ENCODE measurements at places on chromosomes 7 and 10.

DNA sequence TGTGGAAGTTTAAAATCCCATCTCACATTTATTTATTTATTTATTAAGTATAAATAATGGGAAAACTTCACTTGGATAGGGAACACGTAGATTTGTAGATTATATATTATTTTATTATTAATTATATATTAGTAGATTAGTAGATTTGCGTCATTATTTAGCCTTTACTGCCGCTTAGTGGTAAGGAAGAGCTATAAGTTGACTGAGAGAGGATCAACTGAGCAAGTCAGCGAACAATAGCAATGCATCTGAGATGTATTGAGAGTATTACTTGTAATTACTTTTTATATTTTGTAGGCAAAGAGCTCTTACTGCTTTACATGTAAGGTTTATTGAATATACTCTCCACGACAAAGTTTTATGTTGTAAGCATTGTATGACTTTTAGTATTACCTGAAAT, 244.5 kb upstream of the ANKRD30A start:
- DNase-seq = no peak

DNA sequence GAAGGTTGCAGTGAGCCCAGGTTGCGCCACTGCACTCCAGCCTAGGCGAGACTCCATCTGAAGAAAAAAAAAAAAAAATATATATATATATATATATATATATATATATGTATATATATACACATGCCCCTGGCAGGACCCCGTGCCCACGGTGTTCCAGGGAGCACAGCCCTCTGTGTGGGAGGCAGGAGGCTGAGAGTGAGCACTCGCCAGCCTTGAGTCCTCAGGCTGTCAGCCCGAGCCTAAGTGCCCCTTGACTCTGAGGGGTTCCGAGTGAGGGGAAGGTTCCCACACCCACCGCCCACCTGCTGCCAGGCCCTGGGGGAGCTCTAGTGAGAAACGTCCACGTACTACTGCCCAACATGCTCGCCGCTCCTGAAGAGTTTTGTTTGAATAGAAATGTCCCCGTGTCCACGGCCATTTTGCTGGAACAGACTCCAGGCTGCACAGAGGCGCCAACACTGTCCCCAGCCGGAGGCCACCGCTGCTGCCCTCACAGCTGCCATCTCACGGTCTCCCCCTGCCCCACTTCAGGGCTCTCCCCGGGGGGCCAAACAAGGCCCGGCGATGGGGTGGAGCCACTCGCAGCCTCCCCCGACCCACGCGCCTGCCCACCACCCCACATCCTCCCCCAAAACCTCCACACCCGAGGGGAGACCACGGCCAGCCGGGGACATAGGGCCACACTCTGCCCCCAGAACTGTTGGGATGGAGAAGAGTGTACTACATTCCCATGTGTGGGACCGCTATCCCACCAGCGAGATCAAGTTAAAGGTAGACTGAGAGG, 62.8 kb upstream of the EBF3 start:
- no peak for DNase-seq

GRCh38 chr10:132185601-132186487, 904 bp upstream of the DPYSL4 start:
- peak; percentile 49 for DNase-seq

DNA sequence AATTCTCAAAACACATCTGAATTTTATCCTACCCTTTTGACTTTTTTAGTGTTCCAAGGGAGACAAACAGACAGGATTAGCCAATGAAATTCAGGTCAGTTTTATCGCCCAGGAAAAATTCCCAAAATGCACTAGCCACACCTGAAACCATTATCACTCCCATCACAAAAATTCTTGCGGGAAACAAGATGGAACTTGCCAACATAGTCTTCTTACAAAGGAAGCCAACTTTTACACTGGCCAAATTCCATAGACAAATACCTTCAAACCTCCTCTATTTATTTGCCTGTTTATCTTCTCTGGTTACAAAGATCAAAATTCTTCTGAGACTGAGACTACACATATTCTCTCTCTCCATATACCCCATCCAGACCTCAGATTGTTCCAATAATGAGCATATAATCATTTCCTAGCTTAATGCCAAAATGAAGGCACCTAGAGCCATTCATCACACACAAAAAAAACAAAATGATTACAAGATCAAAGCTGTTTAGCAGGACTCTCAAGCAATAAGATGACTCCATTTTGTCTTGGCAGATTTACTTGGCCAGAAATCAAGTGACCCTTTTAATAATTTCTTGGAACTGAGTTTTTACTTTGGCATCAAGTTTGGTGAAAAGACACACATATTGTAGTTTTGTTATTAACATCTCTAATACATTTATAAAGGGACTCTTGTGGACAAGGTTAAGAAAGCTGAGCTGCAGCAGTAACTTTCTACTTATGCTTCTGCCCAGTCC, 30.2 kb downstream of the MET start:
- no peak for DNase-seq

- DNase-seq = no peak
Measured at GRCh38 chr7:90488220-90488619, 18.8 kb downstream of the PTTG1IP2 start.

DNA sequence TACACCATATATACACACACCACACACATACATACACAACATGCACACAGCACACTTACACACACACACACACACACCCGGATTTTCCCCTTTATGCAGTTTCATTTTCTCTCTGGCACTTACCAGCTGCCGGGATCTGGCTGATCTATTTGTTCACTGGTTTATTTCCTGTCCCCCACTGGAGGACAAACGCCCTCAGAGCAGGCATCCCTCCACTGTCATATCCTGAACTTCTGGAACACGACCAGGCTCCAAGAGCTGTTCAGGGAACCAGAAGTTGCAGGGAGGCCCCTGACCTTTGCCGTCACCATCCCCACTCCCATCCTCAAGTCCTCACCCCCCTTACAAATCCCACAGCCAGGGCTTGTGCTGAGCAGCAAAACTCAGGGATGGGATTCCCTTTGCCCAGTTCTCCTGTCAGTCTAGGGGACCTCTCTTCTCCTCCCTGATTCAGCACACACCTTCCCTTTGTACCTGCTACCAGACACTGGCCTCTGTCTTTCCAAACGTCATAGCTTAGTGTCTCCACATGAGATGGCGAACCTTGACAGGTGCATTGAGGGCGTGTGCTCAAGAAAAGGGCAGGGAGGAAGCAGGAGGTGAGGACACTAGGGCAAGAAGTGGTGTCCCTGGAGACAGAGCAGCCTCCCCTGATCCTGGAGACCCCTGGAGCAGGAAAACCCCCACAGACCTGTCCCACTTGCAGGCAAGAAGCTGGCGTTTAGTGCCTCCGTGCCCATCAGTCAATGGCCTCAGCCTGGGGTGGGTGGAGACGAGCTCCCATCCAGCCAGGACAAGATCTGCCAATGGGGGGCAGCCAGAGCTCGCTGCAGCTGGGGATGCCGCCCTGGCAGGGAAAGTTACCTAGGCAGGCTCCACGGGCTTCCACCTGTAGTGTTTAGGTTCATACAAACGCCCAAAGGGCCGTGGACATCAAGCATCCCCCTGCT, 12.7 kb upstream of the DOCK1 start:
- no peak for DNase-seq

- DNase-seq = no peak
Measured at GRCh38 chr10:29811751-29812427, 177.1 kb upstream of the SVIL start.

DNA sequence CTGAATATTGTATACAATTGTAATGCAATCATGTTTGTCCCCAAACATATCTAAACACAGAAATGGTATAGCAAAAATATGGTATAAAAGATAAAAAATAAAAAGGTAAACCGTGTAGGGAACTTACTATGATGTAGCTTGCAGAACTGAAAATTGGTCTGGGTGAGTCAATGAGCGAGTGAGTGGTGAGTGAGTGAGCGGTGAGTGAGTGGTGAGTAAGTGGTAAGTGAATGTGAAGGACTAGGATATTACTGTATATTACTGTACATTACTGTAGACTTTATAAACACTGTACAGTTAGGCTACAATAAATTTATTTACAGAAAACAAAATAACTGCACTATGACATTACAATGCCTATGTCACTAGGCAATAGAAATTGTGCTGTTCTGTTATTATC, 1163.2 kb upstream of the SORCS1 start:
- no peak for DNase-seq

DNA sequence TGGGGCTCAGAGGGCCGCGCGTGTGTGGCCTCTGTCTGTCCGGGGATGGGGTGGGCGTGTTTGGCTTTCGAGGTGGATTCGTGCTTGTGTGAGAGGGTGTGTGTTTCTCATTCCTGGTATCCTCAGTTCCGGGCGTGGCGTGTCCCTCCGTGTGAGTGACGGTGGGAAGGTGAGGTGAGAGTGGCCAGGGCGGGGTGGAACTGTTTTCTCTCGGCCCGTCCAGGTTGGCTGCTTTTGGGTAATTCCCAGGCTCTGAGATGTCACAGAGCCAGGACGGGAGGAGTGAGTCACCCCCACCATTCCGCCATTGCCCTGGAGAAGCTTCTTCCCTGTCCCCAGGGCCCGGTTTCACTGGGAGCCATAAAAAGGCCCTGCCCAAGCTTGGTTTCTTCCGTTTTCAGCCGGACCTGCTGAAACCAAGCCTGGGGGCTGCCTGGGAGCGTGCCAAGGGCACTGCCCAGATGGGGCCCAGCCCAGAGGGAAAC, 21.3 kb upstream of the CLDN4 start:
- DNase-seq = no peak

- no peak for DNase-seq
Measured at GRCh38 chr7:52473756-52474155, 561.7 kb upstream of the POM121L12 start.

GRCh38 chr7:84677117-84677732, 482.6 kb upstream of the SEMA3A start:
- no peak for DNase-seq

- no peak for DNase-seq
Measured at GRCh38 chr7:134701272-134701671, 54.6 kb downstream of the BPGM start.

DNA sequence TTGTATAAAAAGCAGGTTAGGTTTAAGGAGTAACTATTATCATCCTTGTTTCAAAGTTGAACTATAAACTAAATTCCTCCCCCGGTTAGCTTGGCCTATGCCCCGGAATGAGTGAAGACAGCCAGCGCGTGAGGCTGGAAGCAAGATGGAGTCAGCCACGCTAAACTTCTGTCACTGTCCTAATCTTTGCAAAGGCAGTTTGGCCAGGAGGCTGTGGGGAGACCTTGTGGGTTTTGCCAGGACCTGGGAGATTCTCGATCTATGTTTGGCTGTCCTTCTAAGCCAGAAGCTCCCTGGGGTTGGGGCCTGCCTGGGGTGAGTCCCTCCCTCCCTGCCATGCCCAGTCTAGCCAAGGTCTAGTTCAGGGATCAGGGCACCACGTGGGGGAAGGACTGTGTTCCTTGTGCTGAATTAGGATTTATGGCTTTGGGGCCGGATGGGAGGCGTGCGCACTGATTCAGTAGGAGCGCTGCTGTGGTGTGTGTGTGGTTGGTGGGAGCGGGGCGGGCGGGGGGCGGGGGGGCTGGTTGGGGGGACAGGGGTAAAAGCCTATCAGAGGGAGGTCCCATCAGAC, 871 bp upstream of the GTF2IRD1 start:
- peak; percentile 14 for DNase-seq

- no peak for DNase-seq
Measured at GRCh38 chr7:151009327-151010036, 14.8 kb downstream of the ATG9B start.

DNA sequence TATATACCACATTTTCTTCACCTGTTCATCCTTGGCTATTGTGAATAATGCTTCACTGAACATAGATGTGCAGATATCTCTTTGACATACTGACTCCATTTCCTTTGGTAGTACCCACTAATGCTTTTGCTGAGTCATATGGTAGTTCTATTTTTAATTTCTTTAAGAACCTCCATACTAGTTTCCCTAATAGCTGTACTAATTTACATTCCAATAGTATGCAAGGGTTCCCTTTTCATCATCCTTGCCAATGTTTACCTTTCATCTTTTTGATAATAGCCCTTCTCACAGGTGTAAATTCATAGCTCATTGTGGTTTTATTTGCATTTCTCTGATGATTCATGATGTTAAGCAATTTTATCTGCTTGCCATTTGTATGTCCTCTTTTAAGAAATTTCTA, 159.9 kb downstream of the CALCR start:
- DNase-seq = no peak

DNA sequence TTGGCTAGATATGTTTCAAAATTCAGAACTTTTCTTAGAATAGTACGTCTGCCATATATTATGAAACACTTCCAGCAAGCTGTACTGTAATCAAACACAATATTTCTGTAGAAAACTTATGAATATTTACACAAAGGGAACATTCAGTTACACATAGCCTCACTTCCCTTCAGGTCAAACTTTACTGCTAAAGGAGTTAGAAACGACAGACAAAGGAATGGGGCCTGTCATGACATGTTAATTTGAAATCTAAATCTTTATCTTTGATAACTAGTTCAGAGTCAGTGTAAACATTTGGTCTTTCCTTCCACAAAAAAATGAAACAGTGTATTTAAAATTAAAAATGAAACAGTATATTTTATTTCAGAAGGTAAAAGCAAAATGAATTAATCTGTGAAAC, 1.0 kb upstream of the CROT start:
- DNase-seq = no peak

- no peak for DNase-seq
Measured at GRCh38 chr10:75818552-75818951, 387.1 kb downstream of the LRMDA start.

DNA sequence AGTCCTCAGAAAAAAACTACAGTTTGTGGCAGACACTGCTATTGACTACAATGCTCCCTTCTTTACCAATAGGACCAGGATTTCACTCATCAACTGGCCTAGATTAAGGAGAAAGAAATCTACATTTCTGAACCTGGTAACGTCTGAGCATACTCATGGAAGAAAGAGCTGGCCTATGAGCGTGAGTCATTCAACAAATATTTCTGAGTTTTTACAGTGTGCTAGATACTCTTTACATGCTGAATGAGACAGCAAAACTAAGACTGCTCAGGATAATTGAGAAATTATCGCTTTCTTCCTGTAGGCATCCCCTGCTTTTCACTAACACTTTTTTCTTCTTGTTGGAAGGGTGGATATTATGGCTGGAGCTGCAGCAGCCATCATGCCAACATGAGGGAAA, 609.7 kb downstream of the TNS3 start:
- no peak for DNase-seq

DNA sequence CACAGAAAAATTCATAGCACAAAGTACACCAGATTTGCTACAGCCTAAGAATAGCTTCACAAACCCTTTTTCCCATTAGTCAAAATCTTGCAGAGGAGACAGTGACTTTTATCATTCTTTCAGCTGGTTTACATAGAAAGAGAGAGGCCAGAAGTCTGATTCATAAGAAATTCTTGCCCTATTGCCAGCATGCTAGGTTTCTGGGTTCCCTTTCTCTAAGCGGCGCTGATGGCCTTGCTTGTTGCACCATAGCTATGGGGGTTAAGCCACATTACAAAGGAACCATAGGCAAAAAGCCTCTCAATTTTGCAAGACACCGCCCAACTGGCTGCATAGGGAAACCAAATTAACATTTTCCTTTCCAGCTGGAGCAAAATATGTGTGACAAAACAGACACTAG, 87.4 kb downstream of the ZNF467 start:
- no peak for DNase-seq

DNA sequence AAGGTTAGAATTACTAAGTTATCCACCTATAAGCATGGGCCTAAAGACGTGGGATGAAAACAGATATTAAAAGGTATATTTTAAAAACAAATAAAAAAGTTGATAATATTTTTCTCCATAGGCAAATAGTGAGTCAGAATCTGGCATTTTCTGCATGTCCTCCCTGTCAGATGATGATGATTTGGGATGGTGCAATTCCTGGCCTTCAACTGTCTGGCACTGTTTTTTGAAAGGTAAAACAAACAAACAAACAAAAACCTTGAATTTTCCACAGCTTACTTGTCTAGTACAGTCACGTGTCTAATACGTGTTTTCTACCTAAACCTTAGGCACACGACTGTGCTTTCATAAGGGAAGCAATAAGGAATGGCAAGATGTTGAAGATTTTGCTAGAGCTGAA, 17.4 kb downstream of the HBP1 start:
- no peak for DNase-seq
